Right lobe of liver (tissue), 6 donors: ENCODE measurements at places on chromosomes 3 and 15. TPM values are rescaled to one million over a fixed set of nuclear protein-coding genes. Genes with fewer than 3 reads are reported as not detected.

DNA sequence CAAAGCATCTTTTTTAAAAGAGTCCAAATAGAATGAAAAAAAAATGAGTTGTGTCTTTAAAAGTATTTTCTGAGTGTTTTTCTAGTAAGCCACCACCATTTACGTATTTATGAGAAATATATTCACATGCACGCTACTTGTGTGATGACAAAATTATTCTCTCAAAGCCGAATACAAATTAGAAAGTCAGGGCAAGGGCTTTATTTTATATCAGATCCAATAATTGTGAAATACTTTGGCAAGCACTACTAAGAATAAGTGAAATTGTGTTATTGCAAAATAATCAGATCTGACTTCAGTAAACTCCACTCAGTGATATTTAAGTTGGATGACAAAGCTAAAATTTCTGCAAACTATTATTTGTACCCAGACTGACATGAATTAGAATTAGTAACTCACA lies 589.3 kb upstream of the KCNMB2 start:
- no peak overlapping the region for H3K27ac ChIP-seq
- no peak overlapping the region for H3K4me3 ChIP-seq
- H3K4me1 ChIP-seq, result no peaks in the 10 kb centered on the region
- no peaks in the 10 kb centered on the region for H3K36me3 ChIP-seq
- no peaks in the 10 kb centered on the region for H3K27me3 ChIP-seq
- DNase-seq, result no peak

GRCh38 chr3:425079-425478 lies 228.5 kb downstream of the CHL1 start:
- no peaks in the 10 kb centered on the region for H3K27me3 ChIP-seq
- DNase-seq, result no peak

DNA sequence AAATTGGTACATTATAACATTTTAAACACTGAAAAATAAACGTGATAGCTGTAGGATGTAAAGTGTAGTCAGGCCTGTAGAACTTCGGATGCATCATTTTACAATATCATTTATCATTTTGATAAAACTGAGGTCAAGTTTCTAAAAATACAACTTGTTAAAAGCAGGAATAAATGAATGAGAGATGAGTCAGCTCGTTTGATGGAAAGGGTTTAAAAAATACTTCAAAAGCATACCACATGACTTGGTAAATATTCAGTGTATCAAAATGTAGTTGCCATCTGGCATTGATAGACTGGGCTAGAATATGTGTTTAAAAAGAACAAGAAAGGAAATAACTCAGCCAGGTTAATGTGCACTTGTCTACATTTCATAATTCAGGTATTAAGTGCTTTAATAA lies 357.0 kb downstream of the TIGIT start:
- no peak overlapping the region for H3K27ac ChIP-seq
- H3K36me3 ChIP-seq, result no peaks in the 10 kb centered on the region
- no peaks in the 10 kb centered on the region for H3K27me3 ChIP-seq
- H3K4me1 ChIP-seq, result no peaks in the 10 kb centered on the region
- H3K4me3 ChIP-seq, result no peak overlapping the region

The GOLGA8T gene
- total RNA-seq, result 0.29 TPM

The RAB7A gene
- 84.0 TPM for total RNA-seq

DNA sequence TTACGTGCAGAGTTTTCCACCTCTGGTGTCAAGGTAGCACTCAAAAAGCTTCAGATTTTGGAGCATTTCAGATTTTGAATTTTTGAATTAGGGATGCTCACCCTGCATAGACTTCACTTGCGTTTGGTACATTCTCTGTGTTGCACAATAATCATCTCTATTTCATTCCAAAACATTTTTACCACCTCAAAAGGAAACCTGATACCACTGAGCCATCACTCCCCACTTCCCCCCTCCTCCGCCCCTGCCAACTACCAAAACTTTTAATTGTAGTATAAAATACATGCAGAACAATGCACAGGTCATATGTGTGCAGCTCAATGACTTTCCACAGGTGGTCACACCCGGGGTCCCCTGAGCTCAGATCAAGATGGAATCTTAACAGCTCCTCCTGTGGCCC lies 208.8 kb downstream of the SV2B start:
- DNase-seq, result no peak
- H3K27ac ChIP-seq, result no peak overlapping the region
- no peaks in the 10 kb centered on the region for H3K4me1 ChIP-seq
- H3K36me3 ChIP-seq, result no peaks in the 10 kb centered on the region
- H3K4me3 ChIP-seq, result no peak overlapping the region

DNA sequence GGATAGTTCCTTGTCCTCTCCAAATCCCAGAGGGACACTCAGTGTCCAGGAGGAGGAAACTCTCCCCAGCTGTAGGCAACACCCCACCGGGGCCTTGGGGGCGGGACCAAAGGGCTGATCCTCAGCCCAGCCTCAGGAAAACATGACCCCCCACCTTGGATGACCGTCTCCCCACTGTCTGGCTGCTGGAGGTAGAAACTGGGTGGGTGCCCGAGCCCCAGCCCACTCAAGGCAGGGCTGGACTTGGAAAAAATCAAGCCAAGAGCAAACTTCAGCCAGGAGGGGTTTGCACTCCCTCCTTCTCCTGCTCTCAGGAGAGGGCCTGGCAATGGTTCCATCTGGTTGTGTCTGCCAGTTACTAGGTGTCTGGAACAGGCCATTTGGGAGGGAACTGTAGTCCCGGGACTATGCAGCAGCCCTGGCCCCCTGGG lies 3.6 kb upstream of the RASL12 start:
- H3K27me3 ChIP-seq, result peaks cover 4% of the 10 kb centered on the region
- no peak overlapping the region for H3K27ac ChIP-seq
- no peak overlapping the region for H3K4me3 ChIP-seq
- no peaks in the 10 kb centered on the region for H3K4me1 ChIP-seq
- DNase-seq, result no peak

The ITIH4 gene
- 3,825 TPM for total RNA-seq

- no peak overlapping the region for H3K27ac ChIP-seq
- H3K36me3 ChIP-seq, result no peaks in the 10 kb centered on the region
- DNase-seq, result no peak
- H3K4me1 ChIP-seq, result no peaks in the 10 kb centered on the region
- H3K27me3 ChIP-seq, result no peaks in the 10 kb centered on the region
- H3K4me3 ChIP-seq, result no peak overlapping the region
Measured at GRCh38 chr3:170563712-170564423, 22.0 kb downstream of the SLC7A14 start.

The CCR8 gene
- not detected for total RNA-seq

The IREB2 gene
- total RNA-seq, result 26.4 TPM

DNA sequence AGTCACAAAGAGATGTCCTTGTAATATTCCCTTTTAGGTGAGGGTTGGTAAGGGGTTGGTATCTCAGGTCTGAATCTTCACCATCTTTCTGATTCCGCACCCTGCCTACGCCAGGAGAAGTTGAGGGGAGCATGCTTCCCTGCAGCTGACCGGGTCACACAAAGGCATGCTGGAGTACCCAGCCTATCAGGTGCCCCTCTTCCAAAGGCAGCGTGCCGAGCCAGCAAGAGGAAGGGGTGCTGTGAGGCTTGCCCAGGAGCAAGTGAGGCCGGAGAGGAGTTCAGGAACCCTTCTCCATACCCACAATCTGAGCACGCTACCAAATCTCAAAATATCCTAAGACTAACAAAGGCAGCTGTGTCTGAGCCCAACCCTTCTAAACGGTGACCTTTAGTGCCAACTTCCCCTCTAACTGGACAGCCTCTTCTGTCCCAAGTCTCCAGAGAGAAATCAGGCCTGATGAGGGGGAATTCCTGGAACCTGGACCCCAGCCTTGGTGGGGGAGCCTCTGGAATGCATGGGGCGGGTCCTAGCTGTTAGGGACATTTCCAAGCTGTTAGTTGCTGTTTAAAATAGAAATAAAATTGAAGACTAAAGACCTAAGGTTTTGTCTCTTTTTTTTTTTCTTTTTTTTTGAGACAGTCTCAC lies 19.8 kb downstream of the TYRO3 start:
- H3K36me3 ChIP-seq, result no peaks in the 10 kb centered on the region
- DNase-seq, result no peak
- no peak overlapping the region for H3K27ac ChIP-seq
- H3K27me3 ChIP-seq, result no peaks in the 10 kb centered on the region

- H3K4me1 ChIP-seq, result no peaks in the 10 kb centered on the region
- H3K4me3 ChIP-seq, result no peak overlapping the region
- H3K36me3 ChIP-seq, result no peaks in the 10 kb centered on the region
- H3K27me3 ChIP-seq, result no peaks in the 10 kb centered on the region
- no peak for DNase-seq
- no peak overlapping the region for H3K27ac ChIP-seq
Measured at GRCh38 chr15:87245592-87245991, 1010.9 kb downstream of the NTRK3 start.

DNA sequence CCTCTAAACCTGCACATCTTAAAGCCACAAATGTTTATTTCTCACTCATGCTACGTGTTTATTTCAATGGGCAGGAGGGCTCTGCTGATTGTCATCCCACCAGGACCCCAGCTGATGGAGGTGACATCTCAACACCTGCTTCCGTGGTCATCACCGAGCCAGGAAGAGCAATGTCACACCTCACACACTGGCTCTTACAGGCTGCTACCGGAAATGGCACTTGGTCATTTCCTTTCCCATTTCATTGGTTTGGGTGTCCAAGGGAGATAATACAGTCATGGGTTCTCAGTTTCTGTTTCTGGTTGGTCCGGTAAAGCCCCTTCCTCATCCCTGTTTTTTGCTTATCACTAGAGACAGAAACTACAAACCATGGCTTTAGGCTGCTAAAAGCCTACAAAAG lies 41.9 kb downstream of the ABHD2 start:
- peak overlapping the region; percentile 91 for H3K27ac ChIP-seq
- H3K4me3 ChIP-seq, result no peak overlapping the region
- peaks cover 3% of the 10 kb centered on the region for H3K4me1 ChIP-seq
- no peaks in the 10 kb centered on the region for H3K27me3 ChIP-seq
- DNase-seq, result no peak

GRCh38 chr3:129985113-129985512 lies 10.6 kb downstream of the TRH start:
- no peak for DNase-seq
- no peak overlapping the region for H3K4me3 ChIP-seq
- H3K4me1 ChIP-seq, result no peaks in the 10 kb centered on the region

The MYZAP gene
- total RNA-seq, result 0.59 TPM

DNA sequence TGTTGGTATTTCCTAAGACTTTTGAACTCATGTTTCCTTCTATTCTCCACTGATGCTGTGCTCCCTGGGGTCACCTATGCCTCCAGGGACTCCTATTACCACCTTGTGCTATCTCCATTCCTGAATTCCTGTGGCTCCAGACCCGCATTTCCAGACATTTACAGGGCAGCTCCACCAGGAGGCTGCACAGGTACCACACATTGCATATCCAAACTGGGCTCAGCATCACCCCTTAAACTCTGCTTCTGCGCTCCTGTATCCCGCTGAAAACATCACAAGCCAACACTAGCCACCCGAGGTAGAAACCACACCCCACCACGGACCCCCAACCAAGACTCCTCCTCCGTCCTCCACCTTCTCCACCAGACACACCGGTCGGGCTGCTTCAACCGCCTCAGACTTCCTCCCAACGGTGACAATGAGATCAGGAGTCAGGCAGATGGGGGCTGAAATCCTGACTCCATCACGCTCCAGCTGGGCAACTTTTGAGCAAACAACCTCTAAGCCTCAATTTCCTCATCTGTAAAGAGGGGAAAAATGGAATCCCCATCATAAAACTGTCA lies 10.4 kb downstream of the TNK2 start:
- H3K27me3 ChIP-seq, result no peaks in the 10 kb centered on the region
- H3K4me3 ChIP-seq, result no peak overlapping the region
- no peaks in the 10 kb centered on the region for H3K36me3 ChIP-seq
- no peak overlapping the region for H3K27ac ChIP-seq
- no peak for DNase-seq

DNA sequence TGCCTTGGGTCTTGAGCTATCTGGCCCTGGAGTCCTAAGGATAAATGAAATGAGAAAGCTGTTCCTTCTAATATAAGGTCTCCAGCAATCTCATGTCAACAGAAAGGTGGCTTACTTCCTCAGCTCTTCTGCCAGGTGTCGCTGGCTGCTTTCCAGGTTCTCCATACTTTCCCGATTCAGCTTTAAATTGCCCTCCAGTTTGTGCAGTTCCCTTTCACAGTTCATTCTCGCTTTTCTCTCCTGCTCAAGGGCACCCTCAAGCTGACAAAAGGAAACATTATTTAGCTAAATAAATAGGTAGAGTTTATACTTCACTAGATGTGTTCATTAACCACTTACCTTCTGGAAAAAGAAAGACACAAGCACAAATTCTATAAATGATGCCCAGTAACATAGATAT lies 73.0 kb downstream of the MYH15 start:
- DNase-seq, result no peak
- no peaks in the 10 kb centered on the region for H3K36me3 ChIP-seq
- H3K4me1 ChIP-seq, result no peaks in the 10 kb centered on the region
- H3K27me3 ChIP-seq, result no peaks in the 10 kb centered on the region

DNA sequence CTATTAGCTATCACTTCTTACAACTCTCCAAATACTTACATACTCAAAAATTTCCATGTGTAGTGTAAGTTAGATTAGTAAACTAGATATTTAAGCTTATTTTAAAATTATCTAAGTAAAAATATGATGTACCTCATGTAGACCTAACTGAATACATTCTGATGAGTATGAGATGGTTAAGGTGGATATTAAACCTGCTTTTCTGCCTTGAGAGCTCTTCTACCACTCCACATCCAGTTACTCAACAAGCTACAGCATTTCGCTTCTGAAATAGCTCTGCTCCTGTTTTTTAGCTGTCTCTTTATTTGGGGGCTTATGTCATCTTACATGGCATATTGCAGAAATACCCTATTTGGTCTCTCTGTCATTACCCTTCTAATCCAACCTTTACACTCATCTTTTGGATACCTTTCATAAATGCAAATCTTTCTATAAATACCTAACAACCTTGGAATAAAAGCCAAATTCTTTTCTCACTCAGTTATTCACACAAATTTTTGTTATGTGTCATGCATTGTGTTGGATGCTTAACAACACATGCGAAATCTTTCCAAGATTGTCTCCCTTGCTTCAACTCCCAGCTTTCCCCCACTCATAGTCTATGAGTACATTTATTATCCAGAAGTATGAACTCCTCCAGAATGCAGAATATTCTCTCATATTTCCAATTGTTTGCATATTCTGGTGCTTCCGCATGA lies 92.0 kb downstream of the ALCAM start:
- H3K36me3 ChIP-seq, result no peaks in the 10 kb centered on the region
- no peak overlapping the region for H3K4me3 ChIP-seq
- no peaks in the 10 kb centered on the region for H3K27me3 ChIP-seq
- no peak overlapping the region for H3K27ac ChIP-seq
- DNase-seq, result no peak
- H3K4me1 ChIP-seq, result no peaks in the 10 kb centered on the region

The SCAANT1 gene
- total RNA-seq, result not detected

GRCh38 chr3:19248143-19248542 lies 99.8 kb downstream of the KCNH8 start:
- H3K27ac ChIP-seq, result no peak overlapping the region
- no peak for DNase-seq
- no peaks in the 10 kb centered on the region for H3K36me3 ChIP-seq
- H3K4me1 ChIP-seq, result no peaks in the 10 kb centered on the region

DNA sequence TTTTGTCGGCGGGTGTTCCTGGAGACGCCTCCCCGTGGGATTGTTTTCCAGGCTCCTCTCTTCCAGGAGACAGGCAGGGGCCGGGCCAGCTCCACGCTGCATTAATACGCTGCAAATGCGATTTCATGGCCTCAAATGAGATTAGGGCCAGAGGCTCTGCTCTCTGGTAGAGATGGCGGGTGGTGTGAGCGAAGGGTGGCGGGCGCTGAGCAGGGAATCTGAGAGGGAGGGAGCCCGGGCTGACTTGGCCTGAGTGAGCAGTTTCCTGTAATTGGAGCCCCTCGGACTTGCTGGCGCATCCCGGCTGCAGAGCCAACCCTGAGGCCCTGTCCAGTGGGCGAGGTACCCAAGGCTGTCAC lies 7.4 kb upstream of the CCDC33 start:
- H3K27me3 ChIP-seq, result no peaks in the 10 kb centered on the region
- no peaks in the 10 kb centered on the region for H3K4me1 ChIP-seq
- no peak for DNase-seq
- no peaks in the 10 kb centered on the region for H3K36me3 ChIP-seq
- no peak overlapping the region for H3K4me3 ChIP-seq
- H3K27ac ChIP-seq, result no peak overlapping the region
